ENCODE measurements at places on chromosomes 12 and 14.

- DNase-seq: no peak
Observed at GRCh38 chr14:98229656-98230366, 1042.2 kb downstream of the BCL11B start.

DNA sequence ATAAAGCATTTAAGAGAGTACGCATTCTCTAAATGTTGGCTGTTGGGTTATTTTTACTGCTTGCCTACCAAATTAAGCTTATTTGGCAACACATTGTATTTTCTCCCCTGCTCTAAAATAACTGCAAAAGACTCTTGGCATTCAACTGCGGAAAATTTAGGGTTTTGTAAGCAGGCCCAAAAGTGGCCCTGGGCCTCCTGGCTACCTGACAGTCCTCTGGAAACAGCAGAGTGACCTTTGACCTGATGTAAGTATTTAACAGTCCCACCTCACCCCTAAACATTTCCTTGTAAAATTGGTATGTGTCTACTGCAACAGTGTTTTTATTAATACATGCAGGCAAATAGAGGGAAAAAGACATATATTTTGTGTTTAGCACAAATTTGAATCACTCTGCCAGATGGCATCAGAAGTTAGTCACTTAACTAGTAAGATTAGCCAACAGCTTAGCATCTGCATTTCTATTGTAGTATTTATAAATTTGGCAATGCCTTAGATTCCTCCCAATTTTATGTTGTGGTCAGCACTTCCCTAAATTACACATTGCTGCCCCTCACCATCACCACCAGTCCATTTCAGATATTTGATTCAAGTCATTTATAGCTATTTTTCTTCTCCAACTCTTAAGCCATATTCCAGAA is 11.2 kb downstream of the LLPH start:
- no peak for DNase-seq

DNA sequence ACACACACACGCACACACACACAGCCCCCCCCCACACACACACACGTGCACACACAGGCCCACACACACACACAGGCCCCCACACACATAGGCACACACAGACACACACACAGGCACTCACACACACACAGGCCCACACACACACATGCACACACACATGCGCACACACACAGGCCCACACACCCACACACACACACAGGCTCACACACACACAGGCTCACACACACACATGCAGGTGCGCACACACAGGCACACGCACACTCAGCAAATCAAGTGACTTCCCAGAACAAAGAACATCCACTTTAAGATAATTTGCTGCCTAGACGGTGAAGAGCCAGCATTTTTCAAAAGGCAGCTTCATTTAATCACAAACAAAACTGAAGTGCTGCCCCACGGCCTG is 78.5 kb upstream of the FBRSL1 start:
- DNase-seq: no peak

- DNase-seq: no peak
Observed at GRCh38 chr14:40058901-40059897, 627.0 kb upstream of the FBXO33 start.

GRCh38 chr12:50053583-50053982 is 3.8 kb upstream of the ASIC1 start:
- no peak for DNase-seq

DNA sequence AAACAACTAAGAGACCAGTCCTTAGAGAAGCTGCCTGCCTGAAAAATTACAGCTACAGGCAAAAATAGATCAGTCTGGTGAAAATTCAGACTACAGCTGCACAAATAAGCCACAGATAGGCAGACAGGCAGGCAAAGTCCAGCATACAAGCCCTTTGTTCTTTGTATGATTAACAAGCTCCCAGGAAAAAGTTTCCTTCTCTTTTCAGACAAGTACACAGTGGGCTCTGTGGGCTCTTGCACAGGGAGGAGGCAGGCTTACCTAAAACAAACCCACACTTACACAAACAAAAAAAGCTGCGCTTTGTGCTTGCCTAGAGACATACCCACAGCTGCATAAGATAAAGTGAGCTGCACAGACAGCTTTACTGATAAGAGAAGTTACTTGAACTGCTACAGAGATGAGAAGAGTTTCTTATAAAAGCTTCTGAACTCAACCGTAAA is 7.7 kb downstream of the OR6C68 start:
- DNase-seq: no peak

GRCh38 chr12:127162307-127162706 is 1104.7 kb upstream of the TMEM132C start:
- no peak for DNase-seq

GRCh38 chr14:104550861-104551728 is 28.5 kb upstream of the C14orf180 start:
- peak; percentile 5 for DNase-seq

- DNase-seq: no peak
Observed at GRCh38 chr14:103382376-103382775, 2.8 kb upstream of the MARK3 start.

- no peak for DNase-seq
Observed at GRCh38 chr12:132603240-132604150, 6.9 kb downstream of the LRCOL1 start.

DNA sequence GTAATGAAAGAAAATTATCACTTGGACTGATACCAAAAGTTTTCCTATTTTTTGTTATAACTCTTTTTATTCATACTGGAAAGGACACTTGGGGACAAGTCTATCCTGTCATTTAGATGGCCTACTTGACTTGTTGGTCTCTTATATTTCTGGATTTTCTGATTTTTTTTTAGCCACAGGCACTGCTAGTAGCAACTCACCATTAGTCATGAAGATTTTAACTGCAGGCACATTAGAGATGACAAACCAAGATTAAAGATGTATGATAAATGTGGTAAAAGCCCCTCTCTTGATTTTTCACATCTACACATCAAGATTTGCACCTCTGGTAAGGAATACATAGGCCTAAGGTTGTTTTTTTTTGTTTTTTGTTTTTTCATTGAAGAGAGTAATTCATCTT is 217.0 kb downstream of the SLC25A21 start:
- no peak for DNase-seq

DNA sequence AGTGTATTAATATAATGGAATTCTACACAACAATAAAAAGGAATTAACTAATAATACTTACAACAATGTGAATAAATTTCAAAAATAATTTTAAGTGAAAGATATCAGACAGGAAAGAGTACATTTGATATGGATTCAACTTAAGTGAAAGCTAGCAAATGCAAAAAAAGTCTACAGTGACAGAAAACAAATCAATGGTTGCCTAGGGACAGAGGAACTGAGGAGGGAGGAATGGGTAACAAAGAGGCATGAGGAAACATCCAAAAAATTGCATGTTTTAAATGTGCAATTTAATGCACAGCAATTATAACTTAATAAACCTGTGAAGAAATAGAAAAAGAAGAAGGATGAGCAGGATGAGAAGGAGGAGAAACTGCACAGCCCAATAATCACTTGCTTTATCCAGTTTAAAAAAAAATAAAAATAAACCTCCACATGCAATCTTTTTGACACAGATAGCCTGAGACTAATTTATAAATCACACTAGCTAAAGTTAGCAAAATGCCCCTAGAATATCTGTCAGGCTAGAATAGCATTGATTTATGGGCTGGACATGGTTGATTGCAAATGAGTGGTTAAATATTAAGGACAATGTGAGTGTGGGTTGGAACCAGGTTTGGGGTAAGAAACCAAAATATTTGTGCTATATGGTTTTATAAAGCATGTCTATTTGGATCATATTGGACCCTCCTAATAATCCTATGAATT is 1089.1 kb downstream of the TRHDE start:
- no peak for DNase-seq

GRCh38 chr14:96351986-96352385 is 11.2 kb downstream of the ATG2B start:
- DNase-seq: no peak

- DNase-seq: no peak
Observed at GRCh38 chr12:52794479-52795331, 1.2 kb downstream of the KRT3 start.

DNA sequence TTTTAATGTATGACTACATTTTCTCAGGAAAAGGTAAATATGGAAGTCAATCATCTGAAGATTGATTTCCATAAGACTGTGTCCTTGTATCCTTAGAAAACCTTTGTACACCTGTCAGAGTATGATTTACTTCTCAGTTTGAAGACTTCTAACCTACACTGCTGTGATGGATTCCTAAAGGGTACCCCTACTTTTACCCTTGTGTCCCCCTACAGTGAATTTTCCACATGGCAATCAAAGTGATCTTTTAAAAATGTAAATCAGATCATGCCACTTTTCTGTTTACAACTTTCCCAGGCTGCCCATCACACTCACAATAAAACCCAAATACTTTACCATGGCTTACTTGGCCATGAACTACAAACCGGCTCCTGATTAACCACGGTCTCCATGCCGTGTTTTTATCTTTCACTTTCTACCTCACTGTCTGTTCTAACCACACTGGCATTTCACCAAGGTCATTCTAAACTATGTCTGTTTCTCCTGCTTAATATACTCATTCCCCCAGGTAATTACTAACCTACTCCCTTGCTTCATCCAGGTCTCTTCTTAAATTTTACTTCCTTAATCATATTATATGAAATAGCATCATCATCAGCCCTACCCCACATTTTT is 8.1 kb downstream of the DNAI7 start:
- no peak for DNase-seq

DNA sequence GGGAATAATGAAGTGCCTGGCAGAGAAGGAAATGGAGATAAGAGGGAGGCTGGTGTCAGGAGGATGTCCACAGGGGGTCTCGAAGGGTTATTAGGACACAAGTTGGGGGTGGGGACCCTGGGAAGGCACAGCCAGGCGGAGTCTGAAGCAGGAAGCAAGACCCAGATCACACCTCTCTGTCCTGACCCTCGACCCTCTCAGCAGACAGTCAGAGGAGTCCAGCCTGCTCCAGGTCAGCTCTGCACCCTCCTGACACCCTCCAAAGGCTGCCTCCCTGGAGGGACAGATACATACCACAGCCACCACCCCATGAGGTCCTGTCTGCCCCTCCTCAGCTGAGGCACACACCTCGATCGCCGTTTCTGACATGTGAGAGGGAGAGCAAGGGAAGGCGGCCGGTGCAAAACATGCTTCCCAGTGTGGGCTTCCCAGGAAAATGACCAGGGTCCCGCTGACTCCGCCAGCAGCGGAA is 9.0 kb downstream of the BCL11B start:
- DNase-seq: no peak

GRCh38 chr14:54300881-54301280 is 95.9 kb upstream of the CDKN3 start:
- DNase-seq: no peak

GRCh38 chr14:102057480-102058114 is 29.2 kb downstream of the HSP90AA1 start:
- no peak for DNase-seq

GRCh38 chr12:49089821-49090773 is 4.5 kb downstream of the DHH start:
- no peak for DNase-seq

GRCh38 chr12:50825372-50825838 is 17.3 kb upstream of the TMPRSS12 start:
- DNase-seq: peak; percentile 69

DNA sequence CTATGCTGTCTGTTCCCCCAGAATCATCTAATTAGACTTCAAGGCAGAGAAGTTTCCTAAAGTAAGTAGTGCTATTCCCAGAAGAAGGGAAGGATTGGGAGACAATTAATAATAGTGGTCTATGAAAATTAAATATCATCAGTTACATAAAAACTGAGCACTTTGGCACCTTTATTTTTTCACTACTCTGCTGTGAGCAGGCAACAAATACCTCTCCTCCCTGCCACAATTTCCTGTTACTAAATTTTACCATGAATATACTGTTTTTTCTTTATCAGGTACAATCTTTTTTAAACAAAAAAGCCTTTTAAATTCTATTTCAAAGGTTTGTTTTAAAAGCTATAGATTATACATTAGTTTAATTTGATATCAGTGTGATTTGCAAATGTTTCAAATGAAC is 29.4 kb upstream of the KRAS start:
- no peak for DNase-seq

GRCh38 chr12:122987086-122987951 is 6.8 kb downstream of the ARL6IP4 start:
- no peak for DNase-seq

DNA sequence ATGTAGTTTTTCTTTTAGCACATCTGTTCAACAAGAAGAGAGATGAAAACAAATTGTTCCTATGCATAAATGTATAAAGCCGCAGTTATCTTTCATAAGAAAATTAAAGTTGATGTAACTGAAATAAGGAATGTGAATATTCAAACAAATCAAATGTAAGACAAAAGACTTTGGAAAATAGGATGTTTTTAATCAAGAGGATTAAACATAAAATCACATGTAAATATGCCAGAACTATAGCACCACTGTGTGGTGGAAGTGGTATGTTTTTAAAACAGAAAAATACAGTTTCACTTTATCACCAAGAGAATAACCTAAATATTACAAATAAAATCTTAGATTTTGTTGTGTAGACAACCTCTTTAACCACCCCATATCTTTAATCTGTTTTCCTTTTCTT is 40.4 kb downstream of the CAPS2 start:
- peak; percentile 54 for DNase-seq

DNA sequence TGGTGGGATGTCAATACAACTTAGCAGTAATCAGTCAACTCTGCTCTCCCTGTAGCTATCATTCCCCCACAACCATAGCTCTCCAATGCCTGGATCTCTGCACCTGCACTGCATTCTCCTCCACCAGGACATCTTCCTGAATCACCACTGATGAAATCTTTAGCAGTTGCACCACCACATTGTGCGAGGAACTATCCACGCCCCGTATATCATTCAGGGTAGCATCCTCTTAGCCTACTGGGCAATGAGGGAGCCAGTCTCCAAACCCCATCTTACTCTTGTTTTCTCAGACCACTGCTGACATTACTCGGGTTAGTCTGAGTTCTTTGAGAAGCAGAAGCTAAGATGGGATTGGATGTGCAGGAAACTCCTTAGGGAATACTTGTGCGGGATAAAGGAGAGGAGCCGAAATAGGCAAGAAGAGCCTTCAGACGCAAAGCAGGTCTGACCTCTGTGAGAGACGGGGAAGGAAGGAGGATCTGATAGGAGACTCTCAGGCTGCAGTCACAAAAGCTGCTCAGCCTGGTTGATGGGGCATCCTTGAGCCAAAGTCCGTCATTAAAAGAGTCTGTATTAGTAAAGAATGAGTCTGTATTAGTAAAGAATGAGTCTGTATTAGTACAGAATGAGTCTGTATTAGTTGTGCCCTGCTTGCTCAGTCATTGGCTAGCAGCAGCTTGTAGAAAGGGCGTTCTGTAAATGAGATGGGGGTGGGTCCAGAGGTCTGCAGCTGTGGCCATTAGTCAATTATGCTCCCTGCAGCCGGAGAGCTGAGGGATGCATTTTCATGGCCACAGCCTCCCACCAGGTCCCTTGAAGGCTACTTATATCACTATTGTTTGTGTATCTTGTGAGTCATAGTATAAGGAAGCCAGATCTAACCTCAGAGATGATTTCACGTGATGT is 49.6 kb upstream of the RASSF3 start:
- peak; percentile 36 for DNase-seq

GRCh38 chr14:49962621-49963020 is 69.7 kb downstream of the ARF6 start:
- DNase-seq: peak; percentile 69

Measured in HT-29 (cell line).